GM23338 (cell line): ENCODE measurements at places on chromosomes 6 and 20. TPM values are rescaled to one million over a fixed set of nuclear protein-coding genes. Genes with fewer than 3 reads are reported as not detected.
A peak's percentile ranks its signal among the peaks of the same experiment; 100 is the strongest.

ECT2L gene
- total RNA-seq, result 0.03 TPM in 1 of 2 replicates, not detected in the other

COL9A1 gene
- 14.1 and 20.3 TPM in 2 replicates for total RNA-seq

MACROD2 gene
- total RNA-seq, result 2.0 and 2.8 TPM in 2 replicates

HLA-DRB5 gene
- not detected in 2 replicates for total RNA-seq

COX7A2 gene
- total RNA-seq, result 93.7 and 109 TPM in 2 replicates

RIN2 gene
- total RNA-seq, result 0.43 and 1.4 TPM in 2 replicates

VGLL2 gene
- 0.12 TPM in 1 of 2 replicates, not detected in the other for total RNA-seq

ZDHHC14 gene
- total RNA-seq, result 2.4 and 7.4 TPM in 2 replicates

NPBWR2 gene
- total RNA-seq, result not detected in 2 replicates

AIF1 gene
- 6.2 and 13.3 TPM in 2 replicates for total RNA-seq

GRCh38 chr6:67775333-67775732 lies 859.7 kb upstream of the ADGRB3 start:
- H3K27ac ChIP-seq, result no peak overlapping the region
- H3K4me3 ChIP-seq, result no peak overlapping the region
- no peaks in the 10 kb centered on the region for H3K27me3 ChIP-seq
- DNase-seq, result no peak
- H3K4me1 ChIP-seq, result no peaks in the 10 kb centered on the region

- peak; percentile 70 for DNase-seq
- H3K4me1 ChIP-seq, result no peaks in the 10 kb centered on the region; the same call in 1 of the 2 replicates
- peak overlapping the region; percentile 65 for H3K4me3 ChIP-seq
- peaks cover 3% of the 10 kb centered on the region; the same call in 1 of the 2 replicates for H3K36me3 ChIP-seq
- H3K27me3 ChIP-seq, result peaks cover 10% of the 10 kb centered on the region; the same call in 1 of the 2 replicates
Observed at GRCh38 chr20:34268851-34269636, 27.8 kb downstream of the ASIP start.

DNA sequence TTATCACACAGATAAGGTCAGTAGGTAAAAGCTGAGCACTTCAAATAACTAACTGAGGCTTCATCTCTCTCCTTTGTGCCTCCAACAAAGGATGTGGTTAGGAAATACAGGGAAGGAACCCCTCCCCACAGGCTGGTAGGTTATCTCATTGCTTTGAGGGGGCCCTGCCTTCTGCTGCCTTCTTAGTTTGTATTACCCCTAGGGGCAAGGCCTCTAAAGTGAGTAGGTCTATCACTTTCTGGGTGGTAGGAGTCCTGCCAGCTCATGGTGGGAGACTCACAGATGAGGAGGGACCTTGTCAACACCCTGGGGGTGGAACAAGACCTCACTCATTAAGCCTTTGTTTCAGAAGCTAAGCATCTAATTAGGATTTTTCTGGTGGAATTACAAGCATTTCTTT lies 34.6 kb downstream of the EDN1 start:
- peak overlapping the region; percentile 73 for H3K27ac ChIP-seq
- H3K4me1 ChIP-seq, result peaks cover 41% of the 10 kb centered on the region
- peak; percentile 32 for DNase-seq
- no peaks in the 10 kb centered on the region for H3K36me3 ChIP-seq

DNA sequence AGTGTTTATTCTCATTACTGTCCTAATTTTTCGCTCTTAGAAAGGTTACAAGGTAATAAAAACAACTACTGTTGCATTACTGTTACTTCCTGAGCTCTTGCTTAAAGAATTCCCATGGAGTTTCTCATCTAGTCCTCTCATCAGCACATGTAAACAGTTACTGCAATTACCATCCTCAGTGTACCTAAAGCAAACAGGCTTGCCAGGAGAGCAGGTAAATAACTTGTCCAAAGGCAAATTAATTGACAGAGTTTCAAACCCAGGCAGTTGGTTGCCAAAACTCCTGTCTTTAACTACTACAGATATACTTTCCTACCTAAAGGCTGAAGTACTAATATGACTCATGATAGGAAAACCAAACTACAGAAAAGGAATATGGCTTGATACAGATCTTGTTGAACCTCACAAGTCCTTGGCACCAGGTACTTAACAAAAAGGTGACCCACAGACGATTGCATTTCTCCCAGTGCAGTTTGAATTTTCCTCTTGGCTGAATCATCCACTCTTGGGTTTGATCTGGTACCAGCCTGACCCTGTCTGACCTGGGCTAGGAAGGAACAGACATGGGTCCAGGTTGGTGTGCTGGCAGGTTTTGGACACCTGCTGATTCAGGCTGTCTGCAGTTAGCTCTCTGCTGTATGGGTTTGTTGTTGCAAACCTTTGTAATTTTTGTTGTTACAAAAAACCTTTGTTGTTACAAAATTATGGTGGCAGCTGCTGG lies 153.0 kb downstream of the CFAP61 start:
- no peak overlapping the region for H3K27ac ChIP-seq
- no peak for DNase-seq
- no peaks in the 10 kb centered on the region for H3K36me3 ChIP-seq
- no peaks in the 10 kb centered on the region for H3K27me3 ChIP-seq
- no peak overlapping the region for H3K4me3 ChIP-seq

GRCh38 chr6:44533421-44533820 lies 145.9 kb downstream of the CDC5L start:
- H3K4me1 ChIP-seq, result no peaks in the 10 kb centered on the region
- H3K36me3 ChIP-seq, result no peaks in the 10 kb centered on the region
- no peak for DNase-seq
- H3K27me3 ChIP-seq, result no peaks in the 10 kb centered on the region
- H3K27ac ChIP-seq, result no peak overlapping the region
- no peak overlapping the region for H3K4me3 ChIP-seq

- H3K27ac ChIP-seq, result no peak overlapping the region
- no peaks in the 10 kb centered on the region for H3K36me3 ChIP-seq
- no peaks in the 10 kb centered on the region for H3K27me3 ChIP-seq
- no peaks in the 10 kb centered on the region for H3K4me1 ChIP-seq
Observed at GRCh38 chr6:20845592-20845991, 311.3 kb downstream of the CDKAL1 start.

DNA sequence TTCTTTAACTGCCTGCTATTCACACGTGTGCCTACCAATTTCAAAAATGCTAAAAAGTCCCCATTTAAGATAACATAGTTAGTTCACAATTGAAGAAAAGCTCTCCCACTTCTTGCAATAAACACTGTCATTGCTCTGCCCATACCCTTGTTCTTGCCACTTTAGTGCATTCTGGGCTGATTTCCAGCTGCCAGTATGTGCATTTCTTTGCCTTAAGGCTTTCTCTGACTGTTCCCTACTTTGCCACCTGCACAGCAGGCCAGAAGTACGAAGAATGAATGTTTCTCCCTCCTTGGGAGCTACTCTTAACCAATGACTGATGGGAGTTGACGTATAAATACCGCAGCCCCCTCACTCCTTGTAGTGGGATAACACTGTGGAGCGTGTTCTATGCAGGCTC lies 16.0 kb upstream of the ATRN start:
- H3K27me3 ChIP-seq, result no peaks in the 10 kb centered on the region
- H3K36me3 ChIP-seq, result no peaks in the 10 kb centered on the region
- no peak for DNase-seq
- H3K27ac ChIP-seq, result no peak overlapping the region
- H3K4me1 ChIP-seq, result no peaks in the 10 kb centered on the region
- H3K4me3 ChIP-seq, result no peak overlapping the region

- no peaks in the 10 kb centered on the region for H3K36me3 ChIP-seq
- no peak overlapping the region for H3K27ac ChIP-seq
- DNase-seq, result no peak
Observed at GRCh38 chr20:32988008-32988407, 16.2 kb downstream of the SUN5 start.

DNA sequence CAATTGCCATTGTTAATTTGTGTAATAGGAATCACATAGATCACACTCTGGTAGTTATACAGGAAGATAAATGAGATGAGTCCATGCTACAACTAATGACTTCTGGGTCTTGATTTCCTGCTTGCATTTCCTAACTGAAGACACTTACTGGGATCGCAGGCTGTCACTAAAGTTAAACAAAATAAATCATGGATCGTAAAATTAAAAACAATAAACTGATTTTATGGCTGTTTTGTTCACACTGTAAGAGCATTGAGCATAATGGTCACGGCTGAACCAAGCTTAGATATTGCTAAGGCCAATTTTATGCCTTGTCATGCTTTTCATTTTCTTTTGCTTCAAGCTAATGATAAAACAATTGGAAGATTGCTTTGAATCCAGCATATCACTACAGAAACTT lies 332.5 kb upstream of the CITED2 start:
- H3K27me3 ChIP-seq, result no peaks in the 10 kb centered on the region
- no peak overlapping the region for H3K27ac ChIP-seq
- no peaks in the 10 kb centered on the region for H3K4me1 ChIP-seq
- no peaks in the 10 kb centered on the region for H3K36me3 ChIP-seq

DNA sequence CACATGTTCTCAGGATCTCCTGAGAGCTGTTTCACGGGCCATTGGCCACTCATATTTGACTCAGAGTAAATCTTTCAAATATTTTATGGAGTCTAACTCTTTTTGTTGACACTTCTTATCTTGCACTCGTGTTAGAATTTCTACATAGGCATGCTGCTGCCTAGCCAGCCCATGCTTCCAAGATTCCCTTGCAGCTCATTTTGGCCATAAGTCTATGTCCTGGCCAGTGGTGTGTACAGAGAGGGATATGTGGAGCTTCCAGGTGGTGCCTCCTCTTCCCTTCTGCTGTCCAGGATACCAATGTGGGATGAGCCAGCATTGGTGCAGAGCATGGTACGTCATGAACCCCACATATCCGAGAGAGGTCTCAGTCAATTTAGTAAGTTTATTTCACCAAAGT lies 522.6 kb downstream of the QKI start:
- no peak for DNase-seq
- H3K36me3 ChIP-seq, result no peaks in the 10 kb centered on the region
- no peak overlapping the region for H3K4me3 ChIP-seq
- H3K27me3 ChIP-seq, result no peaks in the 10 kb centered on the region
- no peak overlapping the region for H3K27ac ChIP-seq

GRCh38 chr6:159914565-159914923 lies 23.8 kb downstream of the MAS1 start:
- 0 out of 2 replicates have a peak, but pooled peaks cover 4% of the 10 kb centered on the region for H3K4me1 ChIP-seq
- no peaks in the 10 kb centered on the region for H3K27me3 ChIP-seq
- H3K36me3 ChIP-seq, result no peaks in the 10 kb centered on the region

DNA sequence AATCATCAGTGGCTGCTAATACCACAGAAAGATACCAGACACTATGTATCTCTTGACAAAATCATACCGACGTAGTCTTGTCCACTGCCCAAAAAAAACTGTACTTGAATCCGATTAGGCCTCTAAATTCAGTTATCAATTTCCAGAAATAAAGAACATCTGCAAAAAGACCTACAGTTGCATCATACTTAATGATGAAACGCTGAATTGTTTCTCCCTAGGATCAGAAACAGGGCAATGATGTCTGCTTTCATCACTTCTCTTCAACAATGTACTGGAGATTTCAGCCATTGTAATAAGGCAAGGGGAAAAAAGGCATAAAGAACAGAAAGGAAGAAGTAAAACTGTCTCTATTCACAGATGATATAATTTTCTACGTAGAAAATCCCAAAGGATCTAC lies 152.0 kb downstream of the TASP1 start:
- peaks cover 3% of the 10 kb centered on the region; the same call in 1 of the 2 replicates for H3K36me3 ChIP-seq
- no peaks in the 10 kb centered on the region for H3K27me3 ChIP-seq
- H3K27ac ChIP-seq, result no peak overlapping the region
- H3K4me1 ChIP-seq, result peaks cover 12% of the 10 kb centered on the region
- DNase-seq, result no peak
- no peak overlapping the region for H3K4me3 ChIP-seq

- no peaks in the 10 kb centered on the region for H3K27me3 ChIP-seq
- H3K4me3 ChIP-seq, result no peak overlapping the region
- no peaks in the 10 kb centered on the region for H3K4me1 ChIP-seq
- 0 out of 2 replicates have a peak, but pooled peaks cover 4% of the 10 kb centered on the region for H3K36me3 ChIP-seq
- H3K27ac ChIP-seq, result no peak overlapping the region
Observed at GRCh38 chr6:147384029-147384428, 124.5 kb upstream of the SAMD5 start.

DNA sequence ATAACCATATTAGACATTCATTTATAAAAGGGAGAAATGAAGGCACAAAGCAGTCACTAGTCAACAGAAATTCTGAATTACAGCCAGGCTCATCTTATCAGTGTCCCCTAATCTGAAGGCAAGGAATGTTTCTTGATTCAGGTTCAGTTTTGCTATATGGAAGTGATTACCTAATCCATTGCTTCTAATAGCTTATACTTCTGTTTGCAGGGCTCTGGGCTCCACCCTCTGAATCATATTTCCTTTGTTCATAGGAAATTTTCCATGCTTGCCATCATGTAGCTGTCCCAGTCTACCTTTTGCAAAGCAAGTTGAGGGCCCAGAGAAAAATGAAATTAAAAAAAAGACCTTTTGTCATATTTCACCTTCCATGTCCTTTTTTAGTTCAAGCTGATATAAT lies 96.0 kb downstream of the LCA5 start:
- DNase-seq, result no peak
- no peaks in the 10 kb centered on the region for H3K4me1 ChIP-seq
- H3K27ac ChIP-seq, result no peak overlapping the region
- H3K36me3 ChIP-seq, result no peaks in the 10 kb centered on the region
- H3K27me3 ChIP-seq, result no peaks in the 10 kb centered on the region

GRCh38 chr6:36068012-36068392 lies 40.4 kb downstream of the MAPK14 start:
- H3K27ac ChIP-seq, result no peak overlapping the region
- no peaks in the 10 kb centered on the region for H3K36me3 ChIP-seq
- no peaks in the 10 kb centered on the region for H3K27me3 ChIP-seq

- no peaks in the 10 kb centered on the region for H3K27me3 ChIP-seq
- H3K36me3 ChIP-seq, result no peaks in the 10 kb centered on the region
- no peak overlapping the region for H3K4me3 ChIP-seq
- DNase-seq, result no peak
- no peaks in the 10 kb centered on the region; the same call in 1 of the 2 replicates for H3K4me1 ChIP-seq
Observed at GRCh38 chr20:2260250-2260649, 35.6 kb upstream of the TGM3 start.

DNA sequence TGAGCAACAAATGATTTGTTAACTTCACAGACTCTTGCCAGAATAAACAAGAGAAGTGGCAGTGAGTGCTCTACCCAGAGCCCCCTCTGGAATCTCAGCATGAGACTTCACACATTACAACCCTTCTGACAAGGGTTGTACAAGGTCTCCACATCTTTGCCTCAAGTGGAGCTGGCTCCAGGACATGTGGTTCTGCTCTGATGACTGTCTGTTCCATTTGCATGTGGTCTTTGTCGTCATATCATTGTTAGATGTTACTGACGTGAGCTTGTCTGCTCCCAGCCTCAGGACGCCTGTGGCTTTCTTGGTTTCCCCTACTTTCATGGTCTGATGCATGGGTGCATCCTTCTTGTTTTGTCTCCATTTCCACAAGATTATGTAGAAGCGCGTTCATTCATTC lies 115.0 kb downstream of the SLC24A3 start:
- no peak overlapping the region for H3K4me3 ChIP-seq
- H3K27me3 ChIP-seq, result no peaks in the 10 kb centered on the region
- no peak overlapping the region for H3K27ac ChIP-seq
- H3K36me3 ChIP-seq, result no peaks in the 10 kb centered on the region

- H3K27ac ChIP-seq, result 0 out of 2 replicates have a peak overlapping the region, but pooled peaks have one; percentile 45
- H3K4me1 ChIP-seq, result no peaks in the 10 kb centered on the region
- no peak overlapping the region for H3K4me3 ChIP-seq
- no peak for DNase-seq
- no peaks in the 10 kb centered on the region for H3K27me3 ChIP-seq
Observed at GRCh38 chr6:43524483-43524961, 7.6 kb downstream of the POLR1C start.

DNA sequence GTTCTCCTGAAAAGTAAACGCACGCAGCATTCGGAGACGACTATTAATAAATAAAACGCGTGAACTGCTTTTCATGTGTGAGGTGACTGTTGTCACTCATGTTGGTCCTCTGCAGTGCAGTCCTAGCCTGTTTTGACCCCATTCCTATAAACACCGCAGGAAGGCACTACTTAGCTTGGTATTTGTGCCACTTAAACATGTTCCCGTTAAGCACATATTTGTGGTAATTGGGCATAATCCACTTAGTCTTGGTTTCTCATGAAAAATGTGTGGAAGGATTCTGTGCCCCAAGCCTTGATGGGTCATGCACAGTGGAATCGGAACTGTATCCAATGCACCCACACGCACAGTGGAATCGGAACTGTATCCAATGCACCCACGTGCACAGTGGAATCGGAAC lies 313.9 kb downstream of the THBS2 start:
- H3K36me3 ChIP-seq, result no peaks in the 10 kb centered on the region
- H3K27ac ChIP-seq, result no peak overlapping the region
- no peak overlapping the region for H3K4me3 ChIP-seq
- no peaks in the 10 kb centered on the region for H3K4me1 ChIP-seq
